ENCODE measurements at places on chromosomes 11 and 22.

DNA sequence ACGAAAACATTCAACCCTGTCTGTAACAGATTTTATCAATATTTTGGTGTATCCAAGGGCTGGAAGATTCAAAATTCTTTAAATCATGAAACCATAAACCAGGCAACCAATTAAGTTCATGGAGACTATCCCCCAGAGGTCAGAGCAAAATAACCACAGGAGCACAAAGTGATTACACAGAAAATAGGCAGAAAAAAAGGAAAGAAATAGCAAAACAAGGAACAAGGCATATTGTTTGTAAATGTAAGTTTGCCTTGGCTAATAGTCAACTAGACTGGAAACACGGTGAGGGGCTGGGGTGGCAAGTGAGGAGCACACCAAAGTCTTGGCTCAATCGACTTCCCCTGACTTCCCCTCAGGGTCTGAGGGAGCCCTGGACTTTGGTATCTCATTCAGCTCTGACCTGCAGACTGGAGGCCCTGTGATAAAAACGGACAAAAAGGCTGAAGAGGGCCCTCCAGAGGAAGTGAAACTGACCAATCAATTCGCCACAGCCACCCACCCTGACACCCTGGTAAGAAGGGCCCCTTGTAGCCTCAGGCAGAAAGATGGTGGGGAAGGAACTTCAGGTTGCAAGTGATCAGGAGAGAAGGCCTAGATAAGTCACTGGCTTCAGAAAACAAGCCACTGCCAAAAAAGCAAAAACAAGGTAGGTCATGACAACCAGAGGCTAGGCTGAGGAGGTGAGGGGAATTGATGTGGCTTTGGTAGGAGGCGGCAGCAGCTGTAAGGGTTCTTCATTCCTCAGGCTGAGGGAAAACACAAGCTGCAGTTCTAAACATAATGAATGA is 1.8 kb downstream of the SIK3 start:
- no peak for DNase-seq

DNA sequence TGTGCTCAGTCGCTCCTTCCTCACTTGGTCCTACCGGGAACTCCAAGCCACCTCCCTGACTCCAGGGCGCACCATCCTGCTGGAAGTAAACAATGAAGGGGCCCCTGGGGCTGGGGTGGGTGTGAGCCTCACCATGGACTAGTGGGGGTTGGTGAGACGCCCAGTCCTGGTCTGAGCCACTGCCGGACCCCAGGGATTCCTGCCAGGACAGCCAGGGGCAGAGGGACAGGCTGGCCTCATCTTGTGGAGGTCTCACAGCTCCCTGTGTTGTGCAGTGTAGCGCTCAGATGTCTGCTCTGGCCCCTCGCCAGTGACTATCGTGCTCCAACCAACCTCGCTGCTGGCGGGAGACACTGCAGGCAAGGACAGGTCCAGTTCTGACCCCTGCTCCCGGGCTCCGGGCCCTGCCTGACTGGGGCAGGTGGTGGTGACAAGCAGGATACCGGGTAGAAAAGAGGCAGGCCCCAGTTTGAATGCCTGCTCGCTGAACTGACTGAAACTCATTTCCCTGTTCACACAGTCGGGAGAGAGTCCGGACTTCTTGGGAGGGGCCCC is 1021.4 kb downstream of the BRD1 start:
- DNase-seq, result no peak

GRCh38 chr11:64331569-64332371 is 8.2 kb upstream of the CCDC88B start:
- no peak for DNase-seq

DNA sequence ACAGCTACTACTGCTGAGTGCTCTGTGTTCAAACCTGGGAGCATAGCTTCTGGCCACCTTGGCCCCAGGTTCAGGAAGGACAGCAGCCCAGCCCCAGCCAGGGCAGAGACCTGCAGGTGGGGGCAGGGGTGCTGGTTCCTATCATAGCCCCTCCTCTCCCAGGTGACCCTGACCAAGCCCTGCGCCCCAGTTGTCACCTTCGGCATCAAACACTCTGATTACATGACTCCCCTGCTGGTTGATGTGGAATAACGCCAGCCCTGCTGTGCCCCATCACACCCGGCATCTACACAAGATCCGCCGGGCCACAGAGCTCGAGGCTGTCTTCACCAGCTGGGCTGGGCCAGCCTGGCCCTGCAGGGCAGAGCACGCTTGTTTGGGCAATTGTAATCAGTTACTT is 6.9 kb downstream of the SCGB1C1 start:
- no peak for DNase-seq

GRCh38 chr22:24141586-24141985 is 39.7 kb upstream of the SUSD2 start:
- no peak for DNase-seq

DNA sequence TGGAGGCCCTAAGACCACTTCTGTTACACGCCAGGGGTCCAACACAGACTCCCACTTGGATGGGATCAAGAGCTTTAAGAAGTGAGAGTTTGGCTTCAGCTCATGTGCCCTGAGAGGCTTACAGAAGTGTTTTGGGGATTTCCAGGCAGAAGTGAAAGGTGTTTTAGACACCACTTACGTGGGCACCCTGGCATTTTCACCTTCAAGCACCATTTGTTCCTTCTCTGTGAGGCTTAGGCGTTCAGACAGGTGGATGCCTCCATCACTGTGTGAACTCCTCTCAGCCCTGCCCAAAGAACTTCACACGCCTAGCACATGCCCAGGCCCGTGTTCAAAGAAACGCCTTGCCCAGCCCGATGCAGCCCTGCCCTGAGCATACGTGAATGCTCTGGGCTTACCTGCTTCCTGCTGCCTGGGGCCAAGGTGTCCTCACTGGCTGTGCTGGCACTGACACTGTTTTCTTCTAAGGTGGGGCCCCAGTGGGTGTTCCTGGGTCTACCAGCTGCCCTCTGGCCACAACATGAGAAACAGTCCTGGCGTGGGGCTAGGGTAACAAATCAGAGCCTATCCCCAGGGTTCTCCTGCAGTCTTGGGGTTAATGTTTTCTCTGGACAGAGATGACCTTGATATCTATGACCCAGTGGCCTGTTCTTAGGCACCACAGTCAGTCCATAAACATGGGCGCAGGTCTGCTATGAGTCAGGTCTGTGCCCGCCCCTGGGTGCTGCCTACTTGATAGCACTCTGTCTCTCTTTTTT is 34.0 kb downstream of the AMPD3 start:
- no peak for DNase-seq
